ENCODE measurements at places on chromosomes 6 and 20.

GRCh38 chr6:154580397-154581135 lies 70.1 kb upstream of the CNKSR3 start:
- DNase-seq: no peak

- DNase-seq: no peak
These were observed 200.3 kb downstream of the ANKRD60 start for GRCh38 chr20:58028123-58028522.

DNA sequence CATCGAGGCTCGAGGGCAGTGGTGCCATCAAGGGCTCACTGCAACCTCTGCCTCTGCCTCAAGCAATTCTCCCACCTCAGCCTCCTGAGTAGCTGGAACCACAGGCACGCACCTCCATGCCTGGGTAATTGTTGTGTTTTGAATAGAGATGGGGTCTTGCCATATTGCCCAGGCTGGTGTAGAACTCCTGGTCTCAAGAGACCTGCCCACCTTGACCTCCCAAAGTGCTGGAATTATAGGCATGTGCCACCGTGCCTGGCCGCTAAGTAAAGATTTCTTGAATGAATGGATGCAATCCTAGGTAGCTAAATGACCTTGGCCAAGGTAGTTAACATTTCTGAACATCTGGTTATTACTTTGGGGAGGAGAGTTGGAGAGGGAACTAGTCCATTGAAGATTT lies 7.4 kb downstream of the SCAF8 start:
- no peak for DNase-seq

DNA sequence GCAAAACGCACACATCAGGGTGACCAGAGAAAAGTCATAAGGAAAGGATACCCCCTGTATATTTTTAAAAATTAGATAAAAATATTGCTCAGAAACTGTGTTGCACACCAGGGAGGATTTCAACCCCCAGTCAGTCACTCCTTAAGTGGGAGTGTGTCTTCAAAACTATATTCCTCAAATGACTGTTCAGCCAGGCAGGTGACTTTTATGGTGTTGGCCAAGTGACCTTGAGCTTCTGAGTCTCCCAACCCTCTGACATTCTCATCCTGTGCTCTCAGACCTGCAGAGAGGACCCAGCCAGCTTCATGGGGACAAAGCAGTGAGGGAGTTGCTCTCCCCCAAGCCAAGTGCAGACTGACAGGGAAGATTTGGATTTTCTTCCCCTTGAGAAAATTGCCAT lies 311.9 kb upstream of the JARID2 start:
- DNase-seq: no peak

DNA sequence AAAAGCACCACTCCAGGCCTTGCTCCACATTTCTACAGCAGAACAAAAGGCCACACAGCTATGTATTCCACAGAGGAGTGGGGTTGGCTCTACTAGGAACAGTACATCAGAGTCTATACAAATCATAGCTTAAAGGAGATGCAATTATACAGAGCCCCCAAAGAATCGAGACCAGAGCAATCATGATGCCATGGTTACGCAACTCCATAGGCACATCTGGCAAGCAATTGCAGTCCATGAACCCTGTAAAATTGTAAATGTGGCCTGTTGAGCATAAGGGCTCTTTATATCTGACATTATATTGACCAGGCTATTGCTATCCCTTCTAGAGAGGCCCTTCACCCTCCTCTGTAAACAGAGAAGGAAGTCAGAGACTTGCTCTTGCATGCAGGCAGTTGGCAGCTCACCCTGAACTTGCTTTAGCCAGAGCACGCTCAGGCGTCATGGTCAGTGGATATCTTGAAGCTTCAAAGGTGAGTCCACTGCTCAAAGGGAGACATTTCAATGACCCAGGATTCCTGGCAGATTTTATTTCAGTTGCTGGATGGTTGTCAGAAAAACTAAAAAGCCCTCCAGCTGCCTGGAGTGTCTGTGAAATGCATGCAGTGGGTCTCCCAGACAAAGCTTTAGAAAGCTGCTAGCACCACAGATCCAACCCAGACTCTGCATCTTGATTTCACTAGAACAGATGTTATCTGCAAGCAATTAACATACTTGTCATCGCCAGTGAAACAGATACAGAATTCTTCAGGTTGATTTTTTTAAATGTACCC lies 357.2 kb downstream of the CENPW start:
- DNase-seq: no peak

- DNase-seq: no peak
These were observed 124.0 kb upstream of the MAFB start for GRCh38 chr20:40813029-40813431.

DNA sequence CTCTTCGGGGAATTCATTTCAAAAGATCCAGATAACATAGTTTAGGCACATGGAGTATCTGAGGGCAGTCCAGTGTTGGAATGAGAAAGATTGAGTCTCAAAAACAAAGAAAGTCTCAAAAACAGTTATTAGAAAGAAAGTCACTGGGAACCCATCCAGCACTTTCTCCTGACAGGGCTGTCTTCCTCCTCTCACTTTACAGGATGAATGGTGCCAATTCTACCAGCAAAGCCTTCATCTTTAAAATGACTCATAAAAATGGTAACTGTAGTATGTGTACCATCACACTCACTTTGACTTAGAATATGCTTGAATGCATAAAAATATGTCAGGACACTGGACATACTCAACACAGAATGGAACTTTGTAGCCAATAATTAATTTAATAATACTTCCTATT lies 71.3 kb downstream of the SLC22A3 start:
- no peak for DNase-seq

GRCh38 chr6:46138281-46138680 lies 8.5 kb downstream of the ENPP4 start:
- no peak for DNase-seq

GRCh38 chr20:48556956-48557355 lies 270.8 kb downstream of the PREX1 start:
- DNase-seq: no peak

- DNase-seq: no peak
These were observed 260.0 kb upstream of the MAP3K7 start for GRCh38 chr6:90846824-90847223.

- no peak for DNase-seq
These were observed 9.4 kb upstream of the COL9A1 start for GRCh38 chr6:70312165-70312745.

- DNase-seq: no peak
These were observed 2.1 kb downstream of the TGM6 start for GRCh38 chr20:2382833-2383232.

DNA sequence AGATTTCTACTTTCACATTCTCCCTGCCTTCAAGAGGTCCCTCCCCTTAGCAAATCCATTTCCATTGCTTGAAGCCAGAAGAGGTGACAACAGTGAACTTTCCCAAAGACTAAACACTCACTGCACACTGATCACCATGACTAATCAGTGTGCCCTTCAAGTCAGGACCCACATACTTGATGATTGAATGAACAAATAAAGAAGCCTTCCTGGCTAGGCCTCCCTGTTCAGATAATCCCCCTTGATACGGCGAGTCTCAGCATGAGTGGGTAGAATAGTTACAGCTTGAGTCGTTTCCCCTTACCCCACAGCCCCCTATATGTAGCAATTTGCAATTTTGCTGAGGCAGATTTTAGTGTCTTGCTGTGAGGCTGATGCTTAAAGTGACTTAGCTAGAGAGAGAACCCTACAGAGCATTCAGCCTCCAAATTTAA lies 102.2 kb downstream of the UNC5CL start:
- DNase-seq: no peak

DNA sequence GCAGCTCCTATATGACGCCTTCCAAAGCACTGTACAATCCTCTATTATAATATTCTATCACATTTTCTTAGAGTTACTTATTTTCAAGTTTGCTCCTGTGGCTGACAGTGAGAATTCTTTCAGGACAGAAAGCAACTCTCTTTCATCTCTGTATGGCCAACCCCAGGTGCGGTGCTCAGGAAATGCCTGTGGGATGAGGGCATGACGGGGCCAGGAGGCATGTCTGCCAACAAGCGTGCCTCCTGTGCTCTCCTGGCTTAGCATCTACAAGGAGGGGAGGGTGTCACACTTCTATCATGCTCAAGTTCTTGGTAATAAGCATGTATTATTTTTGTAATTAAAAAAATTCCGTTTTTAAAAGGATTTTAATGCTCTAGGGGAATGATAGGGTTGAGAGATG lies 11.4 kb downstream of the MRPL14 start:
- no peak for DNase-seq

- no peak for DNase-seq
These were observed 24.9 kb upstream of the FKBP1A start for GRCh38 chr20:1417790-1418189.

GRCh38 chr20:12270863-12271262 lies 353.2 kb downstream of the BTBD3 start:
- no peak for DNase-seq

DNA sequence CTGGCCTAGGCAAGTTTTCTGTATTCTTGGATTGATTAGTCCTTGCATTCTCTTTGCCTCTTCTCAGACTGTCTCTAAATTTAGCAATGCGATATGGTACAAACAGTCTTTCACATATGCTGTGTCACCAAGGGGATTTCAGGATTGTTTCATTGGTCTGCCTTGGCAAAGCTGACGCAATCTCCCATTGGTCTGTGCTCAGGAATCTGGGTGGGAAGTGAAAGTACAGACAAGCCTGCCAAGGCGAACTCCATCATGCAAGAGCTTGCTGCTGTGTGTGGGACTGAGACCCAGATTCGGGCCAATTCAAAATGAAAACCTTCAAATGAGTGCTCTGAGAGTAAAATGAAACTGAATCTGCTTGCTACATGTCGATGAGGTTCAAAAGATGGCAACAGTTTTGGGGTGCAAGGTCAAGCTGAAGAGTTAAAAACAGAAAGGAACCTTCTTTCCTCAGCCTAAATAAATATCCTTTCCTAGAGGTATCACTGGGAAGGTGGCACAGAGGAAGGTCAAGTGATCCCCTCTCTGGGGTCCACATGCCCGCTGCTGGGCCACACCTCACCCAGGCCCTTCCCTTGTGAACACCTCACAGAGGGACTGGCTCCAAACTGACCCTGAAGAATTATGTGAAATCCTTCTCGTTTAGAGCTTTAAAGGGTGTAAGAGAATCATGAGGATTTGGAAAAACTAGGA lies 198.8 kb upstream of the PREP start:
- DNase-seq: no peak

DNA sequence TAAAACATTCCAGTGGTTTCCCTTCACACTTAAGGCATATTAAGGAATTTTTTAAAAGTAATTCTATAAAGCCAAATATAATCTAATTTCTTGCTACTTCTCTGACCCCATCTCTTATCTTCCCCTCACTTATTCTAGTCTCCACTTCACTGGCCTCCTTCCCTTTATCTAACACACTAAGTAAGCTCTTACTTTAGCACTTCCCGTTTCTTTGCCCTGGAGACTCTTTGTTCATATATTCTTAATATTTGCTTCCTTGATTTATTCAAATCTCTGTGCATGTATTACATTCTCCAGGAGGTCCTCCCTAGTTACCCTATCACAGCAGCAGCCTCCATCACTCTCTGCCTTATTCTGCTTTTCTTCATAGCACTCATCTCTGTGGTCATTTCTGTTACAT lies 20.3 kb downstream of the GTPBP2 start:
- no peak for DNase-seq

GRCh38 chr6:4973415-4973814 lies 30.4 kb downstream of the RPP40 start:
- no peak for DNase-seq

DNA sequence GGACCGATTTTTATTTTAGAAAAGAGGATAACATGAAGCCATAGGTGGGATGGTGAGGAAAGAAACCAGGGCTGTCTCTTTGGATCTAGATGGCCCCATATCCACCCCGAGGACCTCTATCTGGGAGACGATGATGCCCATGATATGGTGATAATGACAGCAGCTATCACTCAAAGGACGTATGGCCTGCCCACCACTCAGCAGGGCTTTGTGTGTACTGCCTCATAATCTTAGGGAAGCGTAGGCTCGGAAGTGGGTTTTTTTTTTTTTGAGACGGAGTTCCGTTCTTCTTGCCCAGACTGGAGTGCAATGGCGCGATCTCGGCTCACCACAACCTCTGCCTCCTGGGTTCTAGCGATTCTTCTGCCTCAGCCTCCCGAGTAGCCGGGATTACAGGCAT lies 8.2 kb upstream of the TAF8 start:
- no peak for DNase-seq

GRCh38 chr20:59040667-59041066 lies 1.9 kb downstream of the PRELID3B start:
- DNase-seq: no peak

DNA sequence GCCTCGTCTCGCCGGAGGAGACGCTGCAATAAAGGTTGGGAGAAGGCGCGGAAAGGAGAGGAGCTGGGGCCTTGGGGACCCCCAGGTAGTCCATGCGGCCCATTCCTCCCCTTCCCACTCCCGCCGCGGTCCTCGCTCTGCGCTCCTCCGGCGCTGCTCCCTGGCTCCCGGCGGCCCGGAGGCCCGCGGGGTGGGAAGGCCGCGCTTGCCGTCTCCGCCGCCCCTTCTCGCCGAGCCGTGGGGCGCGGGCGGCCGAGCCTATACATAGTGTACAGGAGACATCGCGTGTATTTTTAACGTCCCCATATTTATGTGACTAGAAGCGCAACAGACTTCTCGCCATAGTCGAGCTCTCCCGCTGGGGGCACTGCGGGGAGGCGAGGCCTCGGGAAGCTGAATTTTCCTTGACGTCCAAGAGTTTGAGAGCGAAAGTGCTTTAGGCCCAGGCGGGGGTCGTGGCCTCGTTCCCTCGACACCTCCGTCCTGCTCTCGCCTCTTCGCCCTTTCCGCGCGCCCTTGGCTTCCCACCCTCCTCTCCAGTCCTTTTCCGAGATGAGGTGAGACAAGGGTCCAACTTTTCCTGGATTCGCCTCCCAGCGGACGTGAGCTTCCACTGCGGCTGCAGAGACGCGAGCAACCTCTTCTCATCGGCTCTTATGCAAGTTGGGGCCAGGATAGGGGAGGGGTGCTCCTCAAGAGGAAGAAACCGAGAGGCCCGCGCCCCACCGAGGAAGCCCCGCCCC lies 29.0 kb downstream of the SLC12A5 start:
- peak; percentile 52 for DNase-seq

- DNase-seq: no peak
These were observed 72.9 kb upstream of the DSP start for GRCh38 chr6:7468382-7469081.

DNA sequence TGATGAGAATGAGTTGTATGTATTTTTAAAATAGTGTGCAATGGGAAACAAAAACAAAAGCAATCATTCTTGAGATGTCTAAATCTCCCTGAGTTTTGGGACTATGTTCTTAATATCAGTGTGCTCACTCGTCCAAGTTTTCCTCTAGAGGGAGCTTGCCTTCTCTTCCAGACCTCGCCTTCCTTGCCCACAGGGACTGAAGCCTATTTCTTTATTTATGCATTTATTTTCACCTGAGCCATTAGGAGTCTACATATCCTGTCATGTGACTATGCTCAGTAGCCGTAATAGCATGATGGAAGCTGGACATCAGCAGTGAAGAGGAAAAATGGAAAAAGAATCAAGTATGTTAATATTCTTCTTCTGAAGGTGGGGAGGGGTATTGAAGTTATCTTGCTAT lies 131.2 kb downstream of the SH3BGRL2 start:
- no peak for DNase-seq

DNA sequence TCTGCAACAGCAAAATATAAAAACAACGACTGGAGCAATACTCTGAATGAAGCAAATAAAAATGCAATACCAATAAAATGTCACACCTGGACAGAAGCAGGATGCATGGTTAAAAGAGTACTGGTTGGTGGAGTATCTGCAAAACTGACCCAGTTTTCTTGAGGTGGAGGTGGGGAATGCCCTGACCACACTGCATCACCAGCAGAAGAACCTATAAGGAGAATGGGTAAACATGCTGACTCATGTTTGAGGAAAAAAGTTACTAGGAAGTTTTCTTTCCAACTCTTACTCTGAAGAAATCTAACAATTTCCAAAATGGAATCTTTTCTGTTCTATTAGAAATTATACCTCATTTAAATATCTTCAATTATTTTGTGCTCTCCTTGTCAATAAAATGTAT lies 43.6 kb downstream of the REPS1 start:
- DNase-seq: no peak

Data from activated naive CD4-positive, alpha-beta T cell treated with anti-CD3 and anti-CD28 coated beads, Interleukin-2, amount 10 ng/mL, durations not matched to agents 7 days and 5 days (primary cell).